Endodermal cell (in vitro differentiated cells): ENCODE measurements at places on chromosomes 5 and 9.

- DNase-seq = no peak
Observed at GRCh38 chr9:28779243-28779642, 1206.0 kb upstream of the C9orf72 start.

- no peak for DNase-seq
Observed at GRCh38 chr9:5531101-5531882, 21.0 kb downstream of the PDCD1LG2 start.

- peak; percentile 87 for DNase-seq
Observed at GRCh38 chr9:37668116-37668601, 17.4 kb downstream of the FRMPD1 start.

- peak; percentile 92 for DNase-seq
Observed at GRCh38 chr9:122562134-122562760, 9.3 kb downstream of the OR1N2 start.

GRCh38 chr9:34994260-34994899, 4.8 kb downstream of the DNAJB5 start:
- peak; percentile 85 for DNase-seq
